ENCODE measurements at places on chromosomes 5 and 9. TPM values are rescaled to one million over a fixed set of nuclear protein-coding genes. Genes with fewer than 3 reads are reported as not detected.

Gene ACTBL2
- total RNA-seq: 0.24 TPM

Gene PCSK1
- 4.6 TPM for total RNA-seq

- no peak for DNase-seq
These were observed 88.5 kb upstream of the SMC5 start for GRCh38 chr9:70170151-70170790.

- peak; percentile 4 for DNase-seq
These were observed 75.4 kb downstream of the OSMR start for GRCh38 chr5:38921174-38921573.

Data from RPMI7951 (cell line).